ENCODE measurements at places on chromosomes 16 and 17.

DNA sequence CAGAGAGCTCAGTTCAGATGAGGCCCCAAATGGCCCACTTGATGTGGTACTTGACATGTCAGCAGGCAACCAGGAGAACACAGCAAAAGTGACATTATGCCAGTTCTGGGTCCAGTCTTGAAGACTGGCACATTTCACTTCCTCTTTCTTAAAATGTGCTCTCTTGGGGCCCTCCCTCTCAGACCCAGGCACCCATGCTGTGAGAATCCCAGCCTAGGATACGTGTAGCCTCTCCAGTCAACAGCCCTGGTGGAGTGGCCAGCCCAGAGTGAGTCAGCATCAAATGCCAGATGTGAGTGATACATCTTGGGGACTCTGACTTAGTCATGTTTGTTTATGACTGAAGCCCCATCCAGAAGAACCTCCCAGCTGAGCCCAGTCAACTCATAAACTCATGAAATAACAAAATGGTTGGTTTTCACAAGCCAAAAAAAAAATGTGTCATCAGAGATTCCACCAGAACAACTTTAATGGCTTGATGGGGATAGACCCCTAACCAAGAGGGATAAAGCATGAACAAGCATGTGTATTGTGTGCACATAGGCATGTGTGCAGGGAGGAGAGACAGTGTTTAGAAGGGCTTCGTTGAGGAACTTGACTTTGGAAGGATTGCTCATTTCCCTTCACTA lies 82.5 kb upstream of the TNRC6C start:
- no peak for DNase-seq
- H3K36me3 ChIP-seq = peaks cover 2% of the 10 kb centered on the region
- H3K27me3 ChIP-seq = peaks cover 23% of the 10 kb centered on the region
- H3K4me3 ChIP-seq = no peak overlapping the region

DNA sequence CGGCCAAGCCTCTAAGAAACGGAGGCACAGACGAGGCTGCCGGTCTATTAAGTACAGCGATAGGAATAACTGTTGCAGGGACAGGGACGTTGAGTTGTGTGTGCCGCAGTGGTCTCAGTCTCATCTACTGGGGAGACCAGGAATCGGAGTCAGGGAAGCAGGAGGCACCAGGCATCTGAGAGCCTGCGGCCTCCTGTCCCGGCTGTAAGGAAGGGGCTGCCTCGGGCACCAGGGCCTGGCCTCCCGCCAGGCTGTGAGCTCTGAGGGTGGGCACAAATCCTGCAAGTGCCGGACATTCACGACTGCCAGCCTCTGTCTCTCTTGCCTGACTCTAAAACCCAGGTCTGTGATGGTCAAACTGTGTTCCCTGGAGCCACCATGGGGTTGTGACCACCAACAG lies 76.0 kb downstream of the ARHGAP23 start:
- H3K36me3 ChIP-seq = peaks cover 21% of the 10 kb centered on the region
- no peak overlapping the region for H3K4me3 ChIP-seq
- H3K27me3 ChIP-seq = no peaks in the 10 kb centered on the region
- no peaks in the 10 kb centered on the region for H3K4me1 ChIP-seq
- H3K27ac ChIP-seq = no peak overlapping the region
- no peak for DNase-seq

DNA sequence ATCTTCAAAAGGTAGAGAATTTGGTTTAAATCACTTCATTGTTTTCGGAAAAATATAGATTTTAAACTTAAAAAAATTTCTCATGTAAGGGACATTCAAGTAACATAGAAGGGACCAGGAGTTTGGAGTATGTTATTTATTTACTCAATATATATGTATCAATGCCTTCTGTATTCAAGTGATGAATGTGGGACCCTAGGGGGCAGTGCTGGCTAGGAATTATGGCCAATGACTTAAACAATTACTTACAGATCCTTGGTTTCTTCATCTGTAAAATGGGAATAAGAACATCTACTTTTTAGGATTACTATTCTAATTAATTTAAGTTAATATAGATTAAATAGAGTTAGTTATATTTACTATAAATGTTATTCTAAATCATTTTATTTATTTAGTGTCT lies 886.3 kb upstream of the RBFOX1 start:
- no peaks in the 10 kb centered on the region for H3K4me1 ChIP-seq
- no peaks in the 10 kb centered on the region for H3K36me3 ChIP-seq

DNA sequence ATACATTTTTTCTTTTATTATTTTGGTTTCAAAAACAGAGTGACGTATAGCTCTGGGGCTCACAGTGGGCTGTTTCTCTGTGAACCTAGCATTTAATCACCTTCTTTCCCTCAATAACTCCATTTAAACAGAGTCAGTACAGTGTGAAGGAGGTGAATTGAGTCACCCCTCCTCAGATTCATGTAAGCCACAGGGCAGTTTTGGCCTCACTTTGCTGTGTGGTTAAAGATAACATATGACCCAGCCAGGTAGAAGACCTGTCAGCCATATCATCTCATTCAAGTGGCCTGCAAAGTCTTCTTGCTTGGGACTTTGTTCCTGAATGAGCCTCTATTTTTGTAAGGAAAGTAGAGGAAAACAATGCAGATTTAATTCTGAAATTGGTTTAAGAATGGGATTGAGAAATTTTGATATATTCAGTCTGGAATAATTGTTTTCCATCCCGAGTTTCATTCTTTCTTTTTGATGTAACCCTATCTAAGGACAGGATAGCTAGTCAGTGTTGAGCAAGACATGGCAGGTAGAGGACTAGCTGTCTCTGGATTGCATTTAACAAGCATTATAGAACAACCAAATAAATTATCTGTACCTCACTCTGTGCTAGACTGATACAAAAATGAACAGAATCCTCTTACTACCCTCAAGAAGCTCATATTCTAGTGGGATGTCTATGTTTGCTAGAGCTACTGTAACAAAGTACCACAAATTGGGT lies 13.1 kb downstream of the MAP2K6 start:
- no peaks in the 10 kb centered on the region for H3K27me3 ChIP-seq
- H3K4me3 ChIP-seq = no peak overlapping the region
- H3K4me1 ChIP-seq = peaks cover 8% of the 10 kb centered on the region
- H3K27ac ChIP-seq = no peak overlapping the region

GRCh38 chr17:36813957-36814563 lies 123.2 kb upstream of the LHX1 start:
- H3K4me3 ChIP-seq = no peak overlapping the region
- H3K27ac ChIP-seq = no peak overlapping the region
- peaks cover 10% of the 10 kb centered on the region for H3K27me3 ChIP-seq
- no peak for DNase-seq
- no peaks in the 10 kb centered on the region for H3K36me3 ChIP-seq
- no peaks in the 10 kb centered on the region for H3K4me1 ChIP-seq

DNA sequence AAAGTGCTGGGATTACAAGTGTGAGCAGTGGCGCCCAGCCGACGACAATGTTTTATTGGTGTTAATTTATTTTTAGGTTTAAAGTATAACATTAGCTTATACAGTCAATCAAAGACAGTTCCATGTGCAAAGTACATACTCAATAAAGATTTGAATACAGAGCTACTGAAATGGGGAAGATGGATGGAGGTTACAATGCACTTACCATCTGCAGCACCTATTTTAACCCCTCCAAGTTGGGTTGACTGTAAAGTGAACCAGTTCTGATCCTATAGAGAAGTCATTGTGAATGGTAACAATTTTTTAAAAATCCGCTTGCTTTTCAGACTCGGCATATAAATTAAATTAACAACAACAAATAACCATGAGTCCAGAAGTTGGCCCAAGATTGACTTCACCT lies 679 bp upstream of the PSKH1 start:
- peaks cover 1% of the 10 kb centered on the region for H3K4me1 ChIP-seq
- no peaks in the 10 kb centered on the region for H3K27me3 ChIP-seq
- H3K27ac ChIP-seq = no peak overlapping the region
- no peaks in the 10 kb centered on the region for H3K36me3 ChIP-seq

GRCh38 chr17:13587487-13588338 lies 14.0 kb downstream of the HS3ST3A1 start:
- H3K27ac ChIP-seq = no peak overlapping the region
- no peaks in the 10 kb centered on the region for H3K4me1 ChIP-seq
- no peaks in the 10 kb centered on the region for H3K36me3 ChIP-seq
- no peak for DNase-seq
- no peak overlapping the region for H3K4me3 ChIP-seq

- no peaks in the 10 kb centered on the region for H3K36me3 ChIP-seq
- H3K27me3 ChIP-seq = peaks cover 75% of the 10 kb centered on the region
- H3K27ac ChIP-seq = no peak overlapping the region
Measured at GRCh38 chr17:27793906-27794569, 6.3 kb downstream of the NOS2 start.

DNA sequence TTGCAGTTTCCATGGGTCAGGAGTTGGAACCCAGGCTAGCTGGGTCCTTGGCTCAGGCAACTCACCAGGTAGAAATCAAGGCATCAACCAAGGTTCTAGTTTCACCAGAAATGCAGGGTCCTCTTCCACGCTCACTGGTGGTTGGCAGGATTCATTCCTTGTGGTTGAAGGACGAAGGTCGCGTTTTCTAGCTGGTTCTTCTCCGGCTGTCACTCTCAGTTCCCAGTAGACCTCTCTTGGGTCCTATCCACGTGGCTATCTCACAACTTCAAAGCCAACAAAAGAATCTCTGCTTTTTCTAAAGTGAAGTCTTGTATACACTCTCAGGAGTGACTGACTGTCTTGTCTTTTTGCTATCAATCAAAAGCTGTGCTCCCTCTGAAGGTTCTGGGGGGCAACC lies 146.3 kb upstream of the NOL11 start:
- H3K4me3 ChIP-seq = no peak overlapping the region
- no peaks in the 10 kb centered on the region for H3K27me3 ChIP-seq
- peaks cover 20% of the 10 kb centered on the region for H3K4me1 ChIP-seq
- no peak overlapping the region for H3K27ac ChIP-seq

DNA sequence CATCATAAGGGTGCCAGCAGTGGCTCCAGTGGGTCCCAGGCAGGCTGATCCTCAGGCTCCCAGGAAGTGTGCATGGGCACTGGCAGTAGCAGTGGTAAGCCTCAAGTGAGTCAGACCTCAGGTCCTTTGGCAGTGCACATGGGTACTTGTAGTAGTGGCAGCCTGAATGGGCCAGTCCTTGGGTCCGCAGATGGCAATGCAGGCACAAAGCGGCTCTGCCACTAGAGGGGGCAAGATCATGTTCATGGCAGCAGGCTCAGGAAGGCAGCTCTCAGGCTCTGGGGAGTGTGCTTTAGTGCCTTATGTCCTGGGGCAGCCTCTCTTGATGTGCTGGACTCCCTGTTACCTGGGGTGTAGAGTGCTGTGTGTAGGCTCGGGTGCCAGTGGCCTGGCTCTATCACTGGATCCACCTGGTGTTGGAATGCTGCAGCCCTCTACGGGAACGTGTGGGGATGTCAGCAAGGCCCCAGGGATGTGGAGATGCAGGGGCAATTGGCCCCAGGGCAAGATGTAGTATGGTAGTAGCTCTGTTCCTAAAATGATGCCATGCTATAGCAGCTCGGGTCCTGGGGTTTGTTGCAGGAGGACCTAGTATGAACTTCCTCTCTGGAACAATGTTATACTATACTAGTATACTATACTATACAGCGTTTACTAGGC lies 11.0 kb downstream of the ACSM3 start:
- no peak overlapping the region for H3K4me3 ChIP-seq
- H3K36me3 ChIP-seq = no peaks in the 10 kb centered on the region
- H3K27me3 ChIP-seq = no peaks in the 10 kb centered on the region
- no peaks in the 10 kb centered on the region for H3K4me1 ChIP-seq
- no peak overlapping the region for H3K27ac ChIP-seq

DNA sequence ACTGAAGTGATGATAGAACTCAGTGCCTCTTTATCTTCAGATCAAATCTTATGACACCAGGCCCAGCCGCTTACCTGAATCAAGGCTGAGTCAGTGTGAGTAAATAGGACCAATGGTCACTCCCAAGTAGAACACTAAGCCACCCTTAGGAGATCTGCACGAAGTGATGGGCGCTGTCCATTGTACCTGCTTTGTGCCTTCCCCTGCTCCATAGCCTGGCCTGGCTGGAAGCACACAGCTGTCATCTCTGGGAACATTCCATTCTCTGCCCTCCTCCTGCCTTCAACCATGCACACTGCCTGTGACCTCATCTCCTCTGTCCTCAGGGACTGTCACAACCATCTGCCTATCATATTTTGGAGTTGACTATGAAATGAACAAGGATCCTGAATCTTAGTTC lies 279.5 kb upstream of the ASIC2 start:
- no peak for DNase-seq
- H3K4me3 ChIP-seq = no peak overlapping the region
- H3K27ac ChIP-seq = no peak overlapping the region

DNA sequence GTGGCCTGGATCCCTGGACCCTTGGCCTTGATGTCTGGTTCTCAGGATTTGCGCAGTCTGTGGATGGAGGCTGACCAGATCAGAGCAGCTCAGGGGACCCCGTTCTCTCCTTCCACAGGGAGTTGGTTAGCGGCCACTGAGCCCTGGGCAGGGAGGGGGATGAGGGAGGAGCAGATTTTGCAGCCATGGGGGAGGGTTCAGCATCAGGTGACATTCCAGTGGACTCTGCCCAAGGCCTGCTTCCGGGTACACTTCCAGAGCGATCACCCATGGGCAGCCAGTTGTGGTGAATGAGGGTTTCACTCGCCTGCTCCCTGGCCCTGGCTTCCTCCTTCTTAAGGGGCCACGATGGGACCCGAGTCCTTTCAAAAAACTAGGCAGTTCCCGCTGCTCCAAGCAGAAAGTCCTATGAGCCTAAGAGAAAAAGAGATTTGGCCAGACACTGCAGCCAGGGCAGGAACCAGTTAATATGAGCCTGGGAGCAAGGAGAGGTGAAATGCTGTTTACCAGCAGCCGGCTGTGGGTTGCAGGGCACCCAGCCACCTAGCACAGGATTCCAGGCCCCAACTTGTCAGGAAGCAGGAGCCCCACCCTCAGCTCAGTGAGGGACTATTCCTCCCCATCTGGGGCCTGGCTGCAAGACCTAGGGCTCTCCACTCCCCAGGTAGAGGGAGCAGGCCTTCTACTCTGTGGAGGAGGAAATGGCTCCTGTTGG lies 4.7 kb upstream of the GPRC5C start:
- no peak for DNase-seq
- H3K4me3 ChIP-seq = no peak overlapping the region
- H3K36me3 ChIP-seq = no peaks in the 10 kb centered on the region
- no peaks in the 10 kb centered on the region for H3K27me3 ChIP-seq

GRCh38 chr16:19348125-19348524 lies 62.6 kb downstream of the CLEC19A start:
- H3K27me3 ChIP-seq = peaks cover 11% of the 10 kb centered on the region
- no peak overlapping the region for H3K4me3 ChIP-seq
- H3K4me1 ChIP-seq = no peaks in the 10 kb centered on the region
- DNase-seq = no peak
- H3K36me3 ChIP-seq = no peaks in the 10 kb centered on the region

- H3K4me1 ChIP-seq = peaks cover 3% of the 10 kb centered on the region
- no peak for DNase-seq
- H3K27ac ChIP-seq = peak overlapping the region; percentile 100
- peaks cover 2% of the 10 kb centered on the region for H3K27me3 ChIP-seq
- H3K36me3 ChIP-seq = peaks cover 3% of the 10 kb centered on the region
- H3K4me3 ChIP-seq = peak overlapping the region; percentile 100
Measured at GRCh38 chr16:67563708-67564468, 1.6 kb downstream of the CTCF start.

GRCh38 chr17:51029568-51030463 lies 90.9 kb downstream of the SPAG9 start:
- no peak overlapping the region for H3K27ac ChIP-seq
- H3K4me3 ChIP-seq = no peak overlapping the region
- no peaks in the 10 kb centered on the region for H3K36me3 ChIP-seq
- H3K4me1 ChIP-seq = peaks cover under 1% of the 10 kb centered on the region
- no peak for DNase-seq

All from neuronal stem cell (in vitro differentiated cells).